ENCODE measurements at places on chromosomes 4 and X.

DNA sequence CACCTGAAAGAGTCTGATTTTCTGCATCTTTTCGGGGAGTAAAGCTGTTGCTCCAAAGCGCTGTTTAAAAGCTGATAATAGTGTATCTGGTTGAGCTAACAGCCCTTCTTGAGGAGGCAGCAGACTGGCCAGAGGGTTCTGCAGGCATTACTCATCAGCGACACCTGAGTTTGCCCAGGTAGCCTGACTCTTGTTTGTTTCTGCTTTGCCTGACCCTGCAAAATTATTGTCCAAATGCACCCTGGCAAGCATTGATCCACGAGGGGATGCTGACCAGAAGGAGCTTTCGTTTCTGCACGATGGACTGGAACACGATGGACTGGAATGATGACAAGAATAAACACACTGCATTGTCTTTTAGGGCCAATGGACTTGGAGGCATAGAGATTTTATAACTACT, 6.2 kb downstream of the CD99 start:
- DNase-seq = no peak

DNA sequence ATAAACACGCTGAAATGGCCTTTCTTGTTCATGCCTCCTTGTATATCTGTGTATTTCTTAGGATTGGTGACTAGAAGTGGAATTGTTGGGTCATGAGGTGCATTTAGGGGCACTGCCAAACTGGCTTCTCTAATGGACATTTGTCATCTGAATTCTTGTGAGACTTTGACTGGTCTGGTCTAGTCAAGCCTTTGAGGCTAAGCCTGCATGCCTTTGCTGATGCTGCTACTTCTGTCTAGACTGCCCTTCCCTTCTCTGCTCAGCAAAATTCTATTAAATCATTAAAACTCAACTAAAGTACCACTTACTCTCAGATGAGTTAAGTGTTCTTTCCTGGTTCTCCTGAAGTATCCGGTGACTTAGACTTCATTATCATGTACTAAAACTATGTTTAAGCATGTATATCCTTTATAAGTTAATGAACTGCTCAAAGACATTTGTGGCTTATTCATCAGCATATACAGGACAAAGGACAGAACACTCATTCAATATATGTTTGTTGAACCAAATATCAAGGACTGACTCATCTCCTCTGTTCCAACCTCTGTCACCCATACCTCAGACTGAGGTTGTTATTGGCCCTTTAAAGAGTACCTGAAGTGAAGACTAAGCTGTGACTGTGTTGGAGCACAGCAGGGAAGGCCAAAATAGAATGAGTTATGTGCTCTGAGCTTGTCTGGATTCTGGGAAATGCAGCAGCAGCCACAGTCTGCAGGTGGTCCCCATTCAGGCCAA, 9.0 kb downstream of the TCEAL1 start:
- DNase-seq = no peak

DNA sequence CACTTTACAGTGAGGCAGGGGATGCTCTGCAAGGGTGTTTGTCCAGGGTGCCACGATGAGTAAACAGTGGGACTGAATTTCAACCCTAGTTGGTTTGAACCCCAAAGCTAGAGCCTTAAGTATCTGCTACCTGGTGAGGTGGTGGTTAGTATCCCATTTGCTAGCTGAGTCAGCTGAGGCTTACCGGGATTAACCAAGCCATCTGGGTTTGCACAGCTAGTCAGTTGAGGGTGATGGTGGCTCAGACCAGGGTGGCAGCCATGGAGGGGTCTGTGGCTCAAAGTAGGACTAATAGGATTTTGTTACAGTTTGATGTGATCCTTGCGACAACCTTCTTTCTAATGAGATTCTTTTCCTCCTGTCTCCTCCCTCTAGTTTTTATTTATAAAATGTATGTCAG, 1.9 kb downstream of the EVC start:
- no peak for DNase-seq

DNA sequence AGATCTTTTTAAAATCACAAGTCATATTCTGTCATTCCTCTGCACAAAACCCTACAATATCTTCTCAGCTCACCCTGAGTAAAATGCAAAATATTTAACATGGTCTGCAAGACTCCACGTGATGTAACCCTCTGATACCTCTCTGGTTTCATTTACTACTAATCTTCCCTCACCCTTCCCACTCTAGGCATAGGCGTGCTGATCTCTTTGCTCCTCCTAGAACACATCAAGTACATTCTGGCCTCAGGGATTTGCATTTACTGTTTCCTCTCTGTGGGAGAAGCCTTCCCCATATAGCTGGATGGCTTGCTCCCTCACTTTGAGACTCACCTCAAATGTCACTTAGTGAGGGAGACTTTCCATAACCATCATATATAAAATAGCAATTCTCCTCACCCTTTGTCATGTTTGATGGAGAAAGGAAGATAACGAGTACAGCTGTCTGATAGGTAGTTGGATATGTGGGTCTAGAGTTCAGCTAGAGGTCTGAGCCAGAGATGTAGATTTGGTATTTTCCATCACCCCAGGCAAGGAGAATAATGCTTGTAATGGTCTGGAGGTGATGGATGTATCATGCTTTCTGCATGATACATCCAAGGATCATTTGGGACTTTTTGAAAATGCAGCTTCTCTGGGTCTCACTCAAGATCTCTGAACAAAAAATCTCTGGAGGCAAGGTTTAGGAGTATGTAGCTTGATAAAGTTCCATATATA, 123.9 kb upstream of the VAMP7 start:
- no peak for DNase-seq

GRCh38 chr4:103032574-103032973, 13.1 kb upstream of the SLC9B1 start:
- DNase-seq = no peak

DNA sequence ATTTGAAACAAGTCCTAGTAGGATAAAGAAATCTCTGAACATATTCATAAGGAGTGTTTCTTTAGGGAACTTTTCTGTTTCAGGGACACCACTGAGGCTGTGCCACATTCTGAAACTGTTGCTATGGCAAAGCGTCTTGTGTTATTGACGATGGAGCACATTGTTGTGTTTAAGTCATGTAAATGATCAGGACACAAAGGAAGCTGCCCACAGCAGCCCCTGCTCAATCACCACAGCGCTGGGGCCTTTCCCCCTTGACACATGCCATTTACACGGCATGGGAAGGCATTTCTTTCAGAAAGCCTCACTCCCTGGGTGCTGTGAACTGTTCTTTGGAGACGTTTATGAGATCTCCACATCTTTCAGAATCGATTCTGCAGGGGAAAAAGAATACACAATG, 39.8 kb upstream of the MID1 start:
- DNase-seq = no peak

- no peak for DNase-seq
These were observed 149.3 kb upstream of the GLRA2 start for GRCh38 chrX:14380044-14380443.

- DNase-seq = no peak
These were observed 19.9 kb upstream of the PPP3CA start for GRCh38 chr4:101367201-101367600.

DNA sequence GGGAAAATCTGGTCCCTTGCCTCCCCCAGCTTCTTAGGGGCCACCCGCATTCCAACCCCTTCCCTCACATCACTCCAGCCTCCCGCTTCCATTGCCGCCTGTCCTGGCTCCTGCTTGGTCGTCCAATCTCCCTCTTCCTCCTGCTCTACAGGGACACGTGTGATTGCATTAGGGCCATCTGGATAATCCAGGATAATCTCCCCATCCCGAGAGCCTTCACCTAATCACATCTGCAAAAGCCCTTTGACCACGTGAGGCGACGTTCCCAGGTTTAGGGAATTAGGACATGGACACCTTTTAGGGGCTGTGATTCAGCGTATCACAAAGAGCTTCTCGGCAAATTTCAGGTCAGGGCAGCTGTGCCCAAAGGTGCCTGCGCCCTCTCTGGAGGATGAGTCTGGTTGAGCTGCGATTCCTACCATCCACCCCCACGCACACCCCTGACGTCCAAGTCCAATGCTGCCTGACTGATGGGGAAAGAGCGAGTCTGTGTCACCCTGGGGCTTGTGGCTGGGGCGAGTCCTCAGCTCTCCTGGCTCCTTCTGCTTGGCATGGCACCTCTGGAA, 104.6 kb downstream of the PSAPL1 start:
- DNase-seq = no peak

- no peak for DNase-seq
These were observed 57.5 kb downstream of the PCDH18 start for GRCh38 chr4:137474711-137475301.
